Lower leg skin (tissue), 4 donors: ENCODE measurements at places on chromosomes 4 and X. TPM values are rescaled to one million over a fixed set of nuclear protein-coding genes. Genes with fewer than 3 reads are reported as not detected.

DNA sequence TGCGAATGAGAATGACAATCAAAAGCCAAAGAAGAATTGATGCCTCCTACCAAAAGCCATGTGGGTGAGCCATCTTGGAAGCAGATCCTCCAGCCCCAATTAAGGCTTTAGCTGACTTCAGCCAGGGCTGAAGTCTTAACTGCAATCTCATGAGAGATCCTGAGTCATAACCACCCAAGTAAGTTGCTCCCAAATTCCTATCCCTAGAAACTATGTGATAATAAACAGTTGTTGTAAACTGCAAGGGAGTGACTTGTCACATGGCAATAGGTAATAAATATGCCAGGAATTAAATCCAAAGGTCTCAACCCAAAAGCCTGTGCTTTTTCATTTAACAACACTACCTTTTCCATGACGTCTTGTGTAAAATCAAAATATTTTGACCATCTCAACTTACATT is 154.2 kb upstream of the TBL1X start:
- DNase-seq: no peak

- DNase-seq: no peak
Observed at GRCh38 chrX:1034717-1035116, 177.7 kb downstream of the CRLF2 start.

DNA sequence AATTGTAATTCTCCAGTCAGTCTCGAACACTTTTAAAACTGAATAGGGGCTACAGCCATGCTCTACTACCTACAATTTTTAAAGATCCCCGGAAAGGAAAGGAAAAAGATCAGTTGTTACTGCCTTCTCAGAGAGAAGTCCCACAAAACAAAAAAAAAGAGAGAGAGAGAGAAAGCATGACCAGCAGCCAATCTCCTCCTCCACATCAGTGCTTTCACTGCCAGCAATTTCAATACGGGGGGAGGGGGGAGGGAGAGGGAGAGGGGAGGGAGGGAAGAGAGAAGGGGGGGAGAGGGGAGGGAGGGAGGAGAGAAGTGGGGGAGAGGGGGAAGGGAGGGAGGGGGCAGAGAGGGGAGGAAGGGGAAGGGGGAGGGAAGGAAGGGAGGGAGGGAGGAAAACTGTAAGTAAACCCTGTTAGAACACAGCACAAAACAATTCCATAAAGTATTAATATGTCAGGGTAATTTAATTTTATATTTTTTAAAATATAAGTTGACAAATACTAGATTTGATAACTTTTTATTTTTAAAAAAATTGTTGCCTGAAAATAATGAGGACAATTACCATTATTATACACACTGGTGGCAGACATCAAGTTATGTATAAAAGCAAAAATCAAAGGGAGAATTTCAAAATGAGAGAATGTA is 108.0 kb downstream of the LRBA start:
- DNase-seq: no peak

MGAT4D gene
- total RNA-seq: not detected

AVPR2 gene
- total RNA-seq: 0.61 TPM
